ENCODE measurements at places on chromosomes 1 and 21. TPM values are rescaled to one million over a fixed set of nuclear protein-coding genes. Genes with fewer than 3 reads are reported as not detected.

ZBTB40 gene
- 8.5 TPM for total RNA-seq

NUDT4B gene
- total RNA-seq: 4.6 TPM

ASAP3 gene
- total RNA-seq: 13.7 TPM

NTMT2 gene
- not detected for total RNA-seq

OR10J1 gene
- under 0.01 TPM for total RNA-seq

Measured in tracheal epithelial cell (primary cell).